ENCODE measurements at places on chromosomes 11 and 22.
A peak's percentile ranks its signal among the peaks of the same experiment; 100 is the strongest.

DNA sequence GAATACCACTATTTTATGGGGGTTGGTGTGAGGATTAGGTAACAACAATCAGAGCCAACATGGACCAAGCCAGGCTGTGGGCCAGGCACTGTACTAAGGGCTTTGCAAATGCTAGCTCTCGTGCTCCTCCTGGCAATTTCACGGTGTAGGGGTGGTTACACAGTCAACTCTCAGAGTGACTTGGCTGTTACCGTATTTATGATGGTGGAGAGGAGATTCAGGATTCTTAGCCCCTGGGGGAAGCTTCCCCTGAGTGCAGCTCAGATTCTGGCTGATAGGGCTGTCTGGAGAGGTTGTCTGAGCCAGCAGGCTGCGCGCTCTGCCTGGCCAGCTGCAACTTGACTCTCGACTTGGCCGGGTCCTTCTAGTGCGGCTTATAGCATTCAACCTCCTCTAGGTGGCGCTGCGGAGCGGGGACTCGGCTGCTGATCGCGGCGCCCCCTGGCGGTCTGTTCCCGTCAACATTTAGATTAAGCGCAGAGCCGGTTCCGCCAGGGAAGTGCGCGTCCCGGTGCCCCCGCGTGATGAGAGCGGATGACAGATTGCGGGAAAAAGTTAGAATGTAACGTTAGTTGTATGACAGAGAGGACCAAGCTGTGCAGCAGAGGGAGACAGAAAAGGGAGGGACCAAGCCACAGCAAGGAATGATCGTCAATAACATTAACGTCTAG lies 4.5 kb upstream of the NCF4 start:
- peak; percentile 91 for DNase-seq

DNA sequence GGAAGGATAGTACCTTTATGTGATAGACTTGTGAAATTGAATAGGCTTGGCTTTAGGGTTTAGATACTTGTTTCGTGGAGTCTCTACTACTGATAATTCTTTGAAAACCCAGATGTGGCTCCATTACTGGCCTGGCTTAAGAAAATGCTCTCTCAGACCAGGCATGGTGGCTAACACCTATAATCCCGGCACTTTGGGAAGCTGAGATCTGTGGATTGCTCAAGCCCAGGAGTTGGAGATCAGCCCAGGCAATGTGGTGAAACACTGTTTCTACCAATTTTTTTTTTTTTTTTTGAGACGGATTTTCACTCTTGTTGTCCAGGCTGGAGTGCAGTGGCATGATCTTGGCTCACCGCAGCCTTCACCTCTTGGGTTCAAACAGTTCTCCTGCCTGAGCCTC lies 40.9 kb downstream of the ATG13 start:
- peak; percentile 91 for DNase-seq

DNA sequence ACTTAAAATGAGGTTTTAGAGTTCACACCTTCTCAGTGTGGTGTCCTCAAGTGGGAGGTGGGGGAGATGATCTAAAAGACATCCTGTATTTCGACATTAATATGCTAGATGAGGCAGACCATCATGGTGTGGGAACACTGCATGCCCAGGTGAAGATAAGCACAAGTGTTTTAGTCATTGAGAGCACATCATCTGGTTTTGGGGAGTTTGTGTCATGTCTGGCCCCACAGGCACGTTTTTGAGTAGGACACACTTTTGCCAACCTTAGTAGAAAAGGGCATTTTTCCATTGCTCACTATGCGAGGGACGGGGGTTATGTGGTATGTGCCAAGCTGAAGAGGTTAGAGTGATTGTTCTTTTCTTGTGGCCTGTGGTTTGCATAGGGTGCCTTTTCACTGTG lies 189.3 kb downstream of the DBX1 start:
- DNase-seq: no peak

DNA sequence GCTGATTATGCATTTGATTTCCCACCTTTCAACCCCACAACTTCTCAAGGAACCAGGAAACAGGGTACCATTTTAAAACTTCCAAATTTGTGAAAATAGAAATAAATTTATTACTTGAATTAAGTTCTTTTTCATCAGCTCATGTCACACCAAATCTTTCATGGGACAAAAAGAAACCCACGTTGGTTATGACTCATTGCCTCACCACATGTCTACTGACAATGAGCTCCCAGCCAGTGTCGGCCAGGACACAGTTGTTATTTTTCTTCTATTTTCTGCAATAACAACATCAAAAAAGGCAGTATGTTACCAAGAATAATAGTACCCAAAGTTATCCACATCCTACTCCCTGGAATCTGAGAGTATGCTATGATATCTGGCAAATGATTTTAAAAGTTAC lies 17.3 kb downstream of the MS4A6A start:
- DNase-seq: no peak

GRCh38 chr22:28229566-28230485 lies 310.8 kb upstream of the PITPNB start:
- DNase-seq: peak; percentile 70

DNA sequence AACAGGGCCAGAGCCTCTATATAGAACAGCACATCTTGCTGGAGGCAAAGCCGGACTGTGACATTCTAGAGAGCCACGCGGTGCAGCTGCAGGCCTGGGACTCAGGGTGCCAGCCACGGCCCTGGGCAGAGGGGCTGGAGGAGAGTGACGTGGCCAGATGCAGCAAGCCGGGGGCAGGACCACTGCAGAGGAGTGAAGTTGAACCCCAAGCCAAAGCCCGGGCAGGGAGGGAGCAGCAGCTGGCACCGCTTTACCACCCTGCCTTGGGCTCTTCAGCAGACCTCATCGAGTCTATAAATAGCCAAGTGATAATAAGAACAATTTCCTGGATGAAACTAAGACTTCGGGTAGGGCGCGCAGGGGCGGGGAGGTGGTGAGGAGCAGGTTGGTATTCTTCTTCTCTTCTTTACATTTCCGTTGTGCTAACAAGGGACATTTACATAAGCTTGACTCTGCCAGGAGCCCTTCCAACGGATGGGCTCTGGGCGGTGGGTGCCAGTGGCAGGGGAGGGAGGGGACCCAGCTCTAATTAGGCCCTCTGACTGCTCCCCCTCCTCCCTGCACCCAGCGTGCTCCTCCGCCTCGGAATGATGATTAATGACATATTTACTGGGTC lies 110.2 kb downstream of the ST3GAL4 start:
- no peak for DNase-seq

GRCh38 chr11:65223011-65223410 lies 38.8 kb upstream of the POLA2 start:
- DNase-seq: no peak

- no peak for DNase-seq
Observed at GRCh38 chr11:72085621-72086351, 5.1 kb downstream of the LRRC51 start.

GRCh38 chr11:106961518-106961917 lies 56.8 kb downstream of the GUCY1A2 start:
- peak; percentile 98 for DNase-seq

DNA sequence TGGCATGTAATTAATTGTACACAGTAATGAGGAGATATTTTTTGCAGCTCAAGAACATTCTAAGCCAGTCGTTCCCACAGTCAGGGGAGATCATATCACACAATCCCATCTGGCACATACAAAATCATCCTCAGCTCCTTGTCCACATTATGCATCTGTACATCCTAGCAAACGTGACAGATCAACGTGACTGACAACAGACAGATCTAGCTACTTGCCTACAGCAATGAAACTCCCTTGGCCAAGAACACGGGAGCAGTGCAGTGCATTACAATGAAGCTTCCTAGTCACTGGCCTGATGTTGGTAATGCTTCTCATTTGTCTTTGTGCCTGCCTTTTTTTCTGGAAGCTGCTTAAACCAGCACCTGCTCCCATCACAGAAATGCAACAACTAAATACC lies 24.5 kb upstream of the GUCY1A2 start:
- peak; percentile 18 for DNase-seq

DNA sequence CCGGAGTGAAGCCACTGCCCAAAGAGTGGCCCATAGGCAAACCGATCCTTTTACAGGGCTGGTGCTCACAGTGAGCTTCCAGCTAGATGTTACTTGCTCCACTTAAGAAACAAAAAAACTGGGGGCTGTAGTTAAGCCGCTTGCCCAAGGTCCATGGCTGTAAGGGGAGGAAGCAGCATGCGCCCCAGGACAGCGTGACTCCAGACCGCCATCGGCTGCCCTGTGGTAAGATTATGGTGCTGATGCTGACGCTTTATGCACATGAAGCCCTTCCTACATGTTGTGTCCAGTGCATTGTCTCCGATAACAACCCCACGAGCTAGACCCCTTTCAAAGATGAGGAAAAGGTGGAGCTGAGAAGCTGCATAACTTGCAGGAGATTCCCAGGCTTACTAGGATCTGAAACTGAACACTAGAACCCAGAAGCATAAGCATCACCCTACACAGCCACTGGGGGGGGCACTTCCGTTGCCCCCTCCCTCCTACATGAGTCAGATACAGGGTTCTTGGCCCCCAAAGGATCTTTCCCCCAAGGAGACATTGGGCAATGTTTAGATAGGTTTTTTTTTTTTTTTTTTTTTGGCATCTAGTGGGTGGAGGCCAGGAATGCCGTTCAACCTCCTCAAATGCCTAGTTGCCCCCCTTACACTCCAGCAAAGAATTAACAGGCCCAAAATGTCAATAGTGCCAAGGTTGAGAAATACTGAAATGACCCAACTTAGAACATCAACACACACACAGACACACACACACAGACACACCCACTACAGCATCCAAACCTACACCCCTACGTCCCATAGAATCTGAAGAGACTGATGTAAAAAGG lies 53.9 kb downstream of the MN1 start:
- DNase-seq: no peak

GRCh38 chr11:13229136-13229535 lies 48.5 kb upstream of the BMAL1 start:
- no peak for DNase-seq

GRCh38 chr11:29024386-29024785 lies 916.2 kb downstream of the METTL15 start:
- no peak for DNase-seq

GRCh38 chr11:126725521-126725920 lies 275.0 kb downstream of the KIRREL3 start:
- no peak for DNase-seq

- no peak for DNase-seq
Observed at GRCh38 chr11:58640386-58641023, 18.0 kb downstream of the CNTF start.

GRCh38 chr11:131584785-131585592 lies 214.6 kb downstream of the NTM start:
- DNase-seq: no peak

DNA sequence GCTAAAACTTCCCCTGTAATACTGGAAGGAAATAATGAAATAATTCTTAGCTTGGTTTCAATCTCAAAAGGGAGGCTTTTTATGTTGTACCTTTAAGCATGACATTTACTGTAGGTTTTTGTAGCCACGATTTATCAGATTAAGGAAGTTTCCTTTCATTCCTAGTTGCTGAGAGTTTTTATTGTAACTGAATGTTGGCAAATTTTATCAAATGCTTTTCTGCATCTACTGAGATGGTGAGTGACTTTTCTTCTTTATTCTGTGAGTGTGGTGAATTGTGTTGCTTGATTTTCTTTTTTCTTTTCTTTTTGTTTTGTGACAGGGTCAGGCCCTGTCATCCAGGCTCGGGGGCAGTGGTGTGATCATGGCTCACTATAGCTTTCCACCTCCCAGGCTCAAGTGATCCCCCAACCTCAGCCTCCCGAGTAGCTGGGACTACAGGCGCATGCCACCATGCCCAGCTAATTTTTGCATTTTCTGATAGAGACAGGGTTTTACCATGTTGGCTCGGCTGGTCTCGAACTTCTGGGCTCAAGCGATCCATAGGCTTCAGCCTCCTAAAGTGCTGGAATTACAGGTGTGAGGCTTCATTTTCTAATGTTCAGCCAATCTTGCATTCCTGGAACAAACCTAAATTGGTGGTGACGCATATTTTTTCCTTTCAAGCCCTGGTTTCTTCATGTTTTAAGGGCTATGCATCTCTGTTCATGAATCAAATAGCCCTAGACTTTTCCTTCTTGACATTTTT lies 26.2 kb downstream of the SUSD2 start:
- no peak for DNase-seq

DNA sequence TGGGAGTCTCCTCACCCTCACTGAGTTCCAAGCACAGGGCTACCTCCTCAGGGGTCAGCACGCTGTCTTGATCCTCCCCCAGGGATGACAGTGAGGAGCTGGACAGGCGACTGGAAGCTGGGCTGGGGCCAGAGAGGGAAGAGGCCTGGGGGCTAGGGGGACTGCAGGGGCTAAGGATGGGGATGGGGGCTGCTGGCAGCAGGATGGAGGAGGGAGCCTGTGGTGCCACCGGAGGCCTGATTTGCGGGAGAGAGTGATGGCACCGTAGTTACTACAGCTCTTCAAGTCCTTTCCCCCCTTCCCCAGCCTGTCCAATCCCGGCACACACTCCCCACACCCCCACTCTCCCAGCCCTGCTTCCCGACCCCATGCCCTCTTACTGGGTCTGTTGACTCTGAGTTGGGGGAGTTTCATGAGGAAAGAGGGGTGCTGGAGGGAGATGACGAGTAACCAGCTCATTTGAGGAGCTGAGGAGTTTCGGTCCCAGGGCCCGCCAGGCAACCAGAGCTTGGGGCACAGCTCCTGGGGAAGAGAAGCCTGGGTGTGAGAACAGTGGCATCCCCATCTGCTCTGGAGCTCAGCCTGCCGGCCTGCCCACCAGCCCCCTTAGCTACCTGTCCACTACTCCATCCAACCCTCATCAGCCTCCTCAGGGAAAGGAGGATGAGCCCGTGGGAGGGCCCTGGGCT lies 10.5 kb downstream of the ROBO4 start:
- no peak for DNase-seq

- no peak for DNase-seq
Observed at GRCh38 chr22:46025225-46025972, 48.4 kb upstream of the WNT7B start.

DNA sequence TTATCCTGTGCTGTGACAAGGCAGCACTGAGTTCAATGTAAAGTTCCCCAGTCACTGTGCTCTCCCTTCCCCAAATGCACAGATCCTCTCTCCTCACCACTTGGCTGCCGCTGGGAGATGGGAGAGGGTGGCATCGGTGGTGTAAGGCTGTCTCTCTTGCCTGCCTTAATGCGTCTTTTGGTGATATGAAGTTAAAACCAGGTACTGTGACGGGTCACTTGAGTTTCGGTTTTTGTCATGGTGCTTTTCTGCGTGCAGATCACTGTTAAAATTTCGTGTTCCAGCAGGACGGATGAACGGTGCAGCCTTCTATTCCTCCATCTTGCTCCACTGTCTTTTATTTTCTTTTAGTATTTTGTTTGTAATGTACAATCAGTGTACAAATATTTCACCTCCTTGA lies 18.6 kb downstream of the GLB1L2 start:
- DNase-seq: no peak

DNA sequence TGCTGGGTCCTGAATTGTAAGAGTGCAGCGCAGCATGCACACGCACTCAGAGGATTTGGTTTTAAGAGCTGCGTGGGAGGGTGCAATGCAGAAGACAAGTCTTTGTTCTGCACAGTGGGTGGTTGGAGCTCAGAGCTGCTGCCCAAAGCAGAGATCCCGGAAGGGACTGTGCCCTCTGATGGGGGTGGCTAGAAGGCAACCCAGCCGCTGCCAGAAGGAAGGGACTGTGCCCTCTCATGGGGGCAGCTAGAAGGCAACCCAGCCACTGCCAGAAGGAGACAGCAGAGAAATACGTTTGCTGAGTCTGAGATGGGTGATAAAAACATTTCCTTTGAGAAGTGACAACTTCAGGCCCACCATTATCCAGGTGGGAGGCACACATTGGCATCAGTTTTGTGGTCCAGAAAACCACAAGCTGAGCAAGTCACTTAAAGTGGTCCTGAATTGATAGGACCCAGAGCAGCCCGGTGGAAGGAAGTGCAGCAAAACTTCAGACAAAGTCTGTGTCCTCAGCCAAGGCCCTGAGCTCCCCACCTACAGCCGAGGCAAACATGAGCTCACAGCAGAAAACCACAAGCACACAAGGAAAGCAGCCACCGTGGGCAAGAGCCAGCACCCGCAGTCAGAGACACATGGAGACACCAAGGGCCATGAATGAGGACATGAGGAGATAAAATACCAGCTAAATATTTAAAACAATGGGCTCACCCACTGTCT lies 4.3 kb downstream of the KRTAP5-6 start:
- DNase-seq: no peak

Measured in choroid plexus epithelial cell (primary cell).